ENCODE measurements at places on chromosomes 2 and 18.

DNA sequence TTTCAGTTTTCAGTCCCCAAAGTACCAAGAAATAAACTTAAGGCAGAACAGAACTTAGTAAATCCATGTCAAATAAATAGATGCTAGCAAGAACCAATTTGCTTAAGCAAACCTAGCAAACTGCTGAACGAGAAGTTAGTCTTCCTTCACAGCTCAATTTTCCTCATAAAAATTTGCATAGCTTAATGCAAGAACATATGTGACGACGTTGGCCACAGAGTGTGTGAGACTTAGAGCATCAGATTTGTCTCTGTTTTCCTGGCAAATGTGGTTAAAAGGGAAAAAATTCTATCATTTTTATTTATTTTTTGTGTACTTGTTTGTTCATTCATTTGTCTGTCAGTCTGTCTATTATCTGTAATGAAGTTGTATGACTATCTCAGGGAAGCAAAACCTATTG, 485.7 kb downstream of the THSD7B start:
- DNase-seq: no peak

DNA sequence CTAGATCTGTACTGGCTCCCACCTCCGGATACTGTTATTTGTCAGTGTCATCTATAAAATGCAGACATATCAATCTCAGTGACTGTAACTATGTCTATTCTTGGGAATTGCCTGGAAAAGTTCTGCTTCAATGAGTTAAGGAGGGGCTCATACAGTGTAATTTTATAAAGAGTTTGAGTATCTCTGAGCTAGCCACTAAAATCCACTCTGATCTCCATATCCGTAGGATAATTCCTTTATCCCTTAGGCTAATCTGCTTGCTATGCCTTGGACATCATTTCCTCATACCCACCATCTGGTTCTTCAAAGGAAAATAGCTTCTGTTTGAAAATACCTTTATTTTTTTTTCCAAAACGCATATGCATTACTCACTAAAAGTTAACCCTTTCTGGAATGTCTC, 863.2 kb downstream of the SUCLG1 start:
- no peak for DNase-seq

DNA sequence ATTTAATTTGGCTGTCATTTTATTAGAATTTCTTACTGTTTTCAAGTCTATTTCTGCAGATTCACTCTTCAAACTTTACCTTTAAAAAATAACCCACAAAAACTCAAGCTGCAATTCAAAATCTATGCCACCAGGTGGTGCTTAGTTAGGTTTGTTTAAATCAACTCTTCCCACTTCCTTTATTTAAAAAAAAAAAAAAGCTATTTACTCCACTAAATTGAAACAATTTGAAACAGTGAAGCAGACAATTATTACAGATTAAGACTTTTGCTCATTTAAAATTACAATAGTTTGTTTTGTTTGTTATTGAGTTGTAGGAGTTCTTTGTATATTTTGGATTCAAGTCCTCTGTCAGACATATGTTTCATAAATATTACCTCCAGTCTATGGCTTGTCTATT, 300.0 kb downstream of the PDE11A start:
- peak; percentile 56 for DNase-seq

DNA sequence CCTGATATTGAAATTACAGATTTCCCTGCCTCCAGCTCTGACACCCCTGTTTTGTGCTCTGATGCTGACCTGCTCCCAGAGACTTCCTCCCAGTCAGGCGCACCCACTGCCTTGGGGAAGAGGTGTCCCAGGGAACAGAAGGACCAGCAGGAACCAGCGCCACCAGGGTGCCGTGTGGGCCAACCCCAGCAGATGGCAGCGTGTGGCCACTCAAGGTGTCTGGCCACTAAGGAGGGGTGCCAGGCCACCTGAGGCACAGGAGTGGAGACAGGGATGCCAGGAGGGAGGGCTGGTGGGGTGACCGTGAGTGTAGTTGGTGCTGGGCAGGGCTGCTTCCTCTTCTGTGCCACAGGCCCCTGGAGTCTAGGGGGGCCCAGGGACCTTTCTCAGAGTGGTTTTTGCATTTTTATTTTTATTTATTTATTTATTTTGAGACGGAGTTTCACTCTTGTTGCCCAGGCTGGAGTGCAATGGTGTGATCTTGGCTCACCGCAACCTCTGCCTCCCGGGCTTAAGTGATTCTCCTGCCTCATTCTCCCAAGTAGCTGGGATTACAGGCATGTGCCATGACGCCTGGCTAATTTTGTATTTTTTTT, 56.0 kb downstream of the TEX44 start:
- DNase-seq: peak; percentile 68

DNA sequence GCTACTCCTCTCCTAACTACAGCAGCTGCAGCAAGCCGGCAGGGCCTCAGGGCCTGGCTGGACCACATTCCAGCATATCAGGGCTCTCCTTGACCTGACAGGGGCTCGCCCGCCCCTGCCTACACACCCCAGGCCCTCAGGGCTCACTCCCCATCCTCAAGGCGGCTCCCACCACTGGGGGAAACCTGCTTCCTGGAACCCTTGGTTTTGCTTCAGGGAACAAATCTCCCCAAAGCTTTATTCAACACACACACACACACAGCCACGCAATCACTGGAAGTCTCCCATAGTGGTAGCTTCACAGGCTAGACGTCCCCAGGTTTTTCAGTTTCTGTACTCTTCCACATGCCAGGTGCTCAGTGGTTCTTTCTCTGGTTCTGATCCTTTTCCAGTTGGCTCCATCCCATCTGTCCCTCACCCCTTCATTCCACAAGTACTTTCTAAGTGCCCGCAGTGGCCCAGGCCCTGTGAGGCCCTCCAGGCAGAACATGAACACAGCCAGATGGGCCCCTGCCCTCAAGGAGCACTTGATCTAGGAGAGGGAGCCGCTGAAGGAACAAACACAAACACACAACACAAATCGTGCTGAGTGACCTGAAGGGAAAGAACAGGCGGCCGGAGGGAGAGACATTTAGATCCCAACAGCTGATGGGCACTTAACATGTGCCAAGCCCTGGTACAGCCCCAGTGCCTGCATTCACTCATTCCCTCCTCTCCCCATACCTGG, 51.1 kb downstream of the TNS1 start:
- no peak for DNase-seq

DNA sequence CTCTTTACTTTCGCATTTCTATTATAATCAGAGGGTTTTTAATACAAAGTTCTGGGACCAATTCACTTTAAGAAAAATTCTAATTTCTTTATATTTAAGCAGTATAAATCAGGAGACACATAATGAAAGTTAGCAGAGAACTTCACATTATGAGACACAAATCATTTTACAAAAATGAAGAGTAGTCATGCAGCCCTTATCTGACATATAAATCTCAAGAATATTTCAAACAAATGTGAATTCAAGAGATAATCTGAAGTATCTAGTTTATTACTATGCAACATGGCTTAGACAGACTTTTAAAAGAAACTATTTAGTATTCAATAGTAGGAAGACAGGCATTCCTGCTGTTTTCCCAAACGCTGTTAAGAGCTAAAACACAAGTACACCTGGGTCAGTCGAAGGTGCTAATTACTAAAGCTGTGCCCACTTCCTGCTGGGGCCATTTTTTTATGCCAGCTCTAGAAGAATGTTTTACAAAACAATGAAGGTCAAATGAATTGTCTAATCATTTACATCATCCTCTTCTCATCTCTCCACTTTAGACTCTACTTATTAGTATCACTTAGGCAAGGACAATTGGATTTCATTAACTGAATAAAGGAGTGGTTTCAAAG, 40.2 kb downstream of the CWC22 start:
- DNase-seq: no peak

DNA sequence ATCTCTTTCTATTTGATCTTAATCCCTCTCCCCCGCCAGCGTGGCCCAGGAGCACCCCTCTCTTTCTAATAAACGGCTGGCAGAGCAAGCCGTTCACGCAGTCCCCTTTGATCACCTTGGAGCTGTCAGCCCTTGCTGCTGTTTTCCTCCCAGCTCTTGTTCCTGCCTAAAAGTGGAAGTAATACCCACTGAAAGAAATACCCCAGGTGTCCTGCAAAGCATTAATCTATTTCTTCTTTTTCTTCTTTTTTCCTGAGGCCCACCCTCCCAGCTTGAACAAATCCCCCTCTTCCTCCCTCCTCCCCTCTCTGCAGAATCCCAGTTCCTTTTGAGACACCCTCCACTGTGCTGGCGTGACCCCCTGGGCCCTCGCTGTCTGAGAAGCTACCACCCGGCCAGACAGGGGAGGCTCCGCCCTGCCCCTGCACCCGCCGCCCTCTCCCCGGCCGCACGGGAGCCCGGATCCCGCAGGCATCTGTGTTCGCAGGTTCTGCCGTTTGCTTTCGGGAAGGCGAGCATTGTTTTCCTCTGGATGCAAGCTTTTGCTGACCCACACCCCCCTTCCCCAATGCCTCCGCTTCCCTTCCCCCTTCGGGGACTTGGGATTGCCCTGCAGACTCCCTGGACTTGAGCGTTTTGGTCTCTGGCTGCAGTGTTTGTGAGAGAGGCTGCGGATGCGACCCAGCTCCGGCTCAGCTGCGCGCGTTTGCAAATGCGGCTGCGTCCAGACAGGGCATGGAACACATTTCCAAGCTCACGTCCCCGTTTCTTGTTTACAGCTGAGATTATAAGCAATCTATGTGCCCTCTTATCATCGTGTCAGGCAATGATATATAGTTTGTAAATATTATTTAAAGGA, 631.5 kb downstream of the NYAP2 start:
- peak; percentile 37 for DNase-seq

DNA sequence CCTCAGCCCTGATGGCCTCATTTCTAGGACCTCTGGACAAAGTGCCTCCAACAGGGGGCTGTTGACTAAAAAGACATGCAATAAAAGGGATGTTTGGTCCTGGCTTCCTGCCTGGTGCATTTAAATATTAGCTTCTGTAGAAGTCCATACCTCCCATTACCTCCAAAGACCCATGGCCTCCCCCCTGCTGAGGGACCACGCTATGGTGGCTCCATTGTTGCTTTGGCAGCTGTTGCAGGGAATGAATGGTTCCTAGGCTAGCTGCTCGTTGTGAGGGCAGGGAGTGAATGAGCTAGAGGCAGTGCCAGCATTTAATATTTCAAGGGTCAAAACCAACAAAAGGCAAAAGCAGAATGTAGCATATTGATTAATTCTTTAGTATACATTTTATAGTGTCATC, 285.9 kb downstream of the SLC8A1 start:
- DNase-seq: no peak

DNA sequence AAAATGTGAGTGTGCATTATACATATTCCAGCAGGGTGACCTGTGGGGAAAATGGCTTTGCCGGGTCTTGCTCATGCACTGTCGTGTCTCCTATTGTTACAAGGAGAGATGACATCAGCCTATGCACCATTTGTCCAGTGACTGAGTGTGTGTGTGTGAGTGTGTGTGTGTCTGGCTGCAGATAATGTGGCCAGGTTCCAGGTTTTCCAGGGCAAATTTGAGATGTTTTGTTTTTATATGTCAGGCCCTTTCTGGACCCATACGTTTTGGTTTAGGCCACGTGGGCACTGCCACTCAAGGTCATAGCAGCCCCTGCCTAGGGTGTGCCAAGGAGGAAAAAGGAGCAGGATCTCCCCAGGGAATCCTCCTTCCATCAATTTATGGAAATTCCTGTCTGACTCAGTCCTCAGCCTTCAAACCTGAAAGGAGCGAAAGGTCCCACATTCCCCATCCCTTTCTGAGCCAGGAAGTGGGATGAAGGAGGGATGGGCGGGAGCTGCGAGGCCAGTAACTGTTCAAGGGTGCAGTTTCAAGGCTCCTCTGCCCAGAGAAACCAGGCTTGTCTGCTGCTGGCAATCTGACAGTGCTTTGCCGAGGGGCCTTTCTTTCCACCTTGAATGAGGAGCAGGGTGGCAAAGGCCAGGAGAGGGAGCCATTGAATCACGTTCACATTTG, 93.0 kb upstream of the SMAD2 start:
- DNase-seq: peak; percentile 27

DNA sequence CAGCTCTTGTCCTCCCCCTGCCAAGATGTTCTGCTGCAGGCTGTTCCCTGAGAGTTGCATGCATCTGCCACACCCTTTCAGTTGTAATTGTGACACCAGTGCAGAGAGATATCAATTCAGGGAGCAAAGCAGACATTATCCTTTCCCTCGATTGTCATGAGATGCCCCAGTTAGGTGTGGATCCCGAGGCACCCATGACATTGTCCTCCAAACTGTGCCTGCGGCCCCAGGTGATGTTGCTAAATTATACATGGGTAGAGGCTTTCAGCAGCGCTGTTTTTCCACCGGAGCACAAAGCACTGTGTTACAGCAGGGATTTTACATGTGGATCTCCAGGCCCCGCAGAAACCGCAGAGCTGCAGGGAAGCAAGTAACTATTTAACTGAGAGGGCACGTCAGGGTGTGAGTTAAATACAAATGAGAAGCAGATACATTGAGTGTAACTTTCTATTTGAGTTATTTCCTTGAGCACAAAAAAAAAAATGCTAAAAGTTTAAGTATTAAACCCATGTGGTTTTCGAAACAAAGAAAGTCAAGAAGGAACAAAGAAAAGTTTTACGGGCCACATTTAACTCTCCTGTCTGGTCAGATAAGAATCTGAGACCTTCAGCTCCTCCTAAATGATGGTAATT, 90.3 kb upstream of the BCL2L11 start:
- no peak for DNase-seq

DNA sequence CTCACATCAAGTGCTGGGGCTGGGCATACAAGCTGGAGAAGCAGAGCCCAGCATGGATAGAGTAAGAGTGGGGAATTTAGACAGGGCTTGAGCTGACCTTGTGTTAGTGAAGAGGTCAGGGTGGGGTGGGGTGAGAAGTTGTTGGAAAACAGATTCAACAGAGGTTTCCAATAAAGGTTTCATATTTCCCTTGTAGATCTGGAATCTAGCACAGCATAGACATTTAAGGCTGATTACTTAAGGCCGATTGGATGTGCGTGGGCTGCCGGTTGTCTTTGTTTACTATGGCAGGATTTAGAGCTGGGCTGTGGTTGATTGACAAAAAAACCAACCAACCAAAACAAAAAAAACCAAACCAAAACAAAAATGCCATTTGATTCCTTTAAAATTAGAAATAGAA, 114.9 kb upstream of the SEC11C start:
- no peak for DNase-seq

DNA sequence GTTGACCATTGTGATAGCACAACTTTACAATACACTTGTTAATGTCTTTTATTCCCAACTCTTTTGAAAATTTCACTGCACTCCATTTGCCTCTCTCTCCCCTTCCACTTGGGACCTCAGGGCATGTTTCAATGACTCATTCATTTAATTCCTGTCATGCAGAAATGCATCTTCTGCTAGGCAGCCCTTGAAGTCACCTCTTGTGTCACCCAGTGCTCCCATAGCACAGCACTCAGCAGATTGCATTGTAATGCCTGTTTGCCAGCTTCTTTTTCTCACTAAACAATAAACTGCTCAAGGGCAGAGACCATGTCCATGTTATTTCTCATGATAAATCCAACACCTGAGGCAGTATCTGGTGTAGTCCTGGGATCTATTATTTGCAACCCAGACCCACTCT, 85.9 kb upstream of the ACSL3 start:
- DNase-seq: peak; percentile 27

DNA sequence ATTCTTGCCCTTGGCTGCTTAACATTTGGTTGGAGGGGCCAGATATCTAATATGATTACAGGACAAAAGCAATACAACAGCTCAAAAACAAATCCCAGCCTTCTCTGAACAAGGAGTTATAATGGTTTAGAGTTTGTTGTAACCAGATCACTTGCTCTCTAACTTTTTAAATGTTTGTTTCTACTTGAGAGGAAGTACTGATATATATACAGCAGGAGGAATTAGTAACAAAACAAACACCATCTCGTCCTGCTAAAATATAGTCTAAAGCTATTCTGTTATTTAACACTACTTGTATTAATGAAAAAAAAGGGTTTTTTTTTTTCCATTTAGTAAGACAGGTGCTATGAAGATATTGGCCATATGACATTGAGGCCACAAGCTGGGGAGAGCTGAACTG, 60.9 kb upstream of the TMEM17 start:
- no peak for DNase-seq

GRCh38 chr2:234047361-234047760, 3.1 kb upstream of the SPP2 start:
- no peak for DNase-seq

All from suppressor macrophage treated with lipopolysaccharide for 4 hours (primary cell).